ENCODE measurements at places on chromosomes 13 and 19. TPM values are rescaled to one million over a fixed set of nuclear protein-coding genes. Genes with fewer than 3 reads are reported as not detected.
A peak's percentile ranks its signal among the peaks of the same experiment; 100 is the strongest.

DNA sequence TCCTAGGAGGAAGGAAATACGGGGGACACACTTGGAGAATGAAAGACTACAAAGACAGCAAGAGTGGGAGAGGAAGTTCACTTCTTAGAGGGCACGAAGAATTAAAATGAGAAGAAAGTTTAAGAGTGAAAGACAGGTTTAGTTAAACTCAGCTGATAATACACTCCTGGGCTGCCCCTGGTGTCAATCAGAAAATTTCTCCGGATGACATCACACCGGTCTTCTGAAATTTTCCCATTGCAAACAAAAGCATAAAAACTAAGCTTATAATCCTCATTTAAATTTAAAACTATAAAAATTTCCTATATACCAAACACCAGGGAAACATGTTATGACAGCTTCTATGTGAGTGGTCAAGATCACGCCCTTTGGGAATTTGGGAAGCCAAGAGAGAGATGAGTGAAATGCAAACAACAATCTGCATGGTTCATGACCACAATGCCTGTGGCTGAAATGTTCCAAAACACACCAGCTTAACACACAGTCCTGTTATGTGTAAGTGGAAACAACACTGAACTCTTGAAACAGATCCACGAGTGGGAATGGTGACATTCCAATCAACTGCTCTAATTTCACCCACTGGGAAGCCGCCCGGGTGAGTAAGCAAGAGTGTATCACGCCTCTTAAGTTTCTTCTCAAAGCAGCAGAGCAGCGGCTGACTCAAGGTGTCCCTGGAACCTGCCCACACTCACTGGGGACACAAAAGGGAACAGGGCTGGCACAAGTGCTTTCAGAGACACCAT is 49.0 kb downstream of the BRD4 start:
- peak overlapping the region; percentile 22 for H3K27ac ChIP-seq
- no peak for DNase-seq

GRCh38 chr13:98664047-98664446 is 87.1 kb upstream of the STK24 start:
- DNase-seq, result no peak
- H3K36me3 ChIP-seq, result no peaks in the 10 kb centered on the region
- H3K4me1 ChIP-seq, result no peaks in the 10 kb centered on the region
- peaks cover 3% of the 10 kb centered on the region for H3K27me3 ChIP-seq
- H3K27ac ChIP-seq, result no peak overlapping the region
- no peak overlapping the region for H3K4me3 ChIP-seq

GRCh38 chr19:33047422-33047821 is 17.3 kb downstream of the RHPN2 start:
- no peaks in the 10 kb centered on the region for H3K36me3 ChIP-seq
- H3K27ac ChIP-seq, result no peak overlapping the region
- no peaks in the 10 kb centered on the region for H3K27me3 ChIP-seq
- DNase-seq, result no peak
- no peaks in the 10 kb centered on the region for H3K4me1 ChIP-seq

DNA sequence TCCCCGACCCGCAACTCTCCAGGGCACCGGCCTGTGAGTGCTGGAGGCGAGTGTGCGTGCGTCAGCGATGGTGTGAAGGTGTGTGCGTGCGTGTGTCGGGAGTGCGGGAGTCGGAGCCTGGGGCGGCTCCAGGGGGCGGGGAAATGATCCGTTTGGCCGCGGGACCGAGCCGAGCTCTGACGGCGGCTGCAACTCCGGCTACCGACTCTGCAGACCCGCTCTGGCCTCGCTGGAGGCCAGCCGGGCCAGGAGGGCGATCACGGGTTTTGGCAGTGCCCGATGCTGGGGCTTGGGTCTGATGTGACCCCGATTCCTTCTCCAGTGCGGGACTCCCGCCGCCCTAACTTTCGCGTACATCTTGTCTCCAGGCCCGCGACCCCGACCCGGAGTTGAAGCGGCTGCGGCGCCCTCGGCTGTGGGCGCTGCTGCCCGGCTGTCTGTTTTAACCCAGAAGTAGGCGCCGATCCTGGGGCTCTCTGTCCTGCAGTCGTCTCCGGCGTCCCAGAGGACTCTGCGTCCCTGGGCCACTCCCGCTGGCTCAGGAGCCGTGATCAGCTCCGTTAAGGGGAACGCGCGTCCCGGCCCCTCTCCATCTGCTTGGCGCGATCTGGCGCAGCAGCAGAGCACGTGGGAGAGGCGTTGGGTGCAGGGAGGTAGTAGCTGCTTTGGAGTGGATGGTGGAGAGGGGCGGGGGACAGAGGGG is 1.2 kb downstream of the CHST8 start:
- H3K4me3 ChIP-seq, result no peak overlapping the region
- peaks cover 34% of the 10 kb centered on the region for H3K27me3 ChIP-seq

DNA sequence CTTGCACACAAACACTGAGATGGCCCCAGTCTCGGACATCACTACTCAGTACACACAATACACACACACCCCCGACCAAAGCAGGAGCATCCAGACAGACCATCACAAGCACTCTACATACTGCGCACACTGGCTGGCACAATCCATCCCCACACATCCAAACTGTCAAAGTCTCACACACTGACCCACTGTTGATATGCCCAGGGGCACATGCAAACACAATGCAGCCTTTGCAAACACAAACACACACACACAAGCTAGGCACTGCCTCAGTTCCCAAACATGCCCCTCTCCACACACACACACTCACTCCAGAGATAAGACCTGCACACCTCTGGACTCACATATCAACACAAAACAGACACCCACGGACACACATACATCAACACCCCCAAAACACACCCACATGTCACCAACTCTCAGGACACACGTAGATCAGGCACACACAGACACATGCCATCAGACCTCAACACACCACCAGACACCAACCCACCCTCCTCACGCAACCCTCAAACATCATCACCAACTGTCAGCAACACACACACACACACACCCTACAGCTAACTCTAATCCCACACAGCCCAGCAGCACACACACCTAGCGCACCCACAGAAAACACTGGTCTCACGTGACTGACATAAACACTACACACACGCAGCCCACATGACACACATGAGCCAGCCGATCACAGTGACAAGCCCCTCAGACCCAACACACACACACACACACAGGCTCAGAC is 1.9 kb downstream of the BBC3 start:
- H3K36me3 ChIP-seq, result no peaks in the 10 kb centered on the region
- peaks cover 62% of the 10 kb centered on the region for H3K4me1 ChIP-seq
- H3K4me3 ChIP-seq, result peak overlapping the region; percentile 95
- peaks cover 34% of the 10 kb centered on the region for H3K27me3 ChIP-seq
- peak overlapping the region; percentile 52 for H3K27ac ChIP-seq

DNA sequence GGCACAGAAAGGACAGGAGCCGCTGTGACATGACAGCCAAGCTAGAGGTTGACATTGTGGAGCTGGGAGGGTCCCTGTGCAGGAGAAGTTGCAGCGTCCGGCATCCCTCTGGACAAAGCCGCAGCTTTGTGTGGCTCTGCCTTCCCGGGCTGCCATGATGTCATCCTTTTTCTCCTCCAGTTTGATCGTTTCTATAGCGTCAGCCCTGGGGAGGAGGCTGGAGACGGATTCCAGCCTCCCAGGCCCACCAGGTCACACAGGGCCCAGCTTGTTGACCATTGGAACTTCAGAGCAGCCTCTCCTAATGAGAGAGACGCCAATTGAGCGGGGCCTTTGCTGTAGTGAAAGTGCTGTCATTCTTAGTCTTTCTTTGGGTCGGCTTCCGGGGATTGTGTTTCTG is 3.8 kb upstream of the KCNJ14 start:
- no peak for DNase-seq
- H3K4me3 ChIP-seq, result no peak overlapping the region
- no peak overlapping the region for H3K27ac ChIP-seq

DNA sequence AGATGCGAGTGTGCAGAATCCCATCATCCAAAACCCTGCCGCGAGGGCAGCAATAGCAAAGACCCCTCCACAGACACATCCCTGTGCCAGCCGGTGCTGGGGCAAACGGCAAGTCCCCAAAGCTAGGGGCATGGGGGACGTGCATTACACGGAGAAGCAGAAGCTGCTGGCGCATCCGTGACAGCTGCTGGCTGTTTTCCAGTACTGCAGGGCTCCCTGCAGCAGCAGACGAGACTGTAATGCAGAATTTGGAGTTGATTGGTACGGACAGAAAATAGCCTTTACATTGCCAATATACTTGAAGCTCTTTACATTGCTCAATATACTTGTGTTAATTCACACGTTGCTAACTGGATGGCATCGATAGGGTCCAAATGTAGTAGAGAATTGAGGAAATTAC is 77.2 kb upstream of the TMTC4 start:
- H3K4me1 ChIP-seq, result no peaks in the 10 kb centered on the region
- H3K4me3 ChIP-seq, result no peak overlapping the region
- no peak for DNase-seq
- H3K27ac ChIP-seq, result no peak overlapping the region
- H3K36me3 ChIP-seq, result no peaks in the 10 kb centered on the region

- no peaks in the 10 kb centered on the region for H3K36me3 ChIP-seq
- no peaks in the 10 kb centered on the region for H3K4me1 ChIP-seq
- H3K4me3 ChIP-seq, result no peak overlapping the region
- no peak for DNase-seq
These were observed 56.0 kb upstream of the FNDC3A start for GRCh38 chr13:48919751-48920150.

- DNase-seq, result no peak
- H3K4me3 ChIP-seq, result no peak overlapping the region
- no peaks in the 10 kb centered on the region for H3K36me3 ChIP-seq
- H3K27me3 ChIP-seq, result no peaks in the 10 kb centered on the region
- H3K27ac ChIP-seq, result no peak overlapping the region
These were observed 33.4 kb downstream of the SPRY2 start for GRCh38 chr13:80307401-80307987.

GRCh38 chr19:10260141-10260584 is 8.1 kb downstream of the MRPL4 start:
- no peak for DNase-seq
- no peak overlapping the region for H3K27ac ChIP-seq
- no peaks in the 10 kb centered on the region for H3K27me3 ChIP-seq
- H3K36me3 ChIP-seq, result no peaks in the 10 kb centered on the region
- no peaks in the 10 kb centered on the region for H3K4me1 ChIP-seq

DNA sequence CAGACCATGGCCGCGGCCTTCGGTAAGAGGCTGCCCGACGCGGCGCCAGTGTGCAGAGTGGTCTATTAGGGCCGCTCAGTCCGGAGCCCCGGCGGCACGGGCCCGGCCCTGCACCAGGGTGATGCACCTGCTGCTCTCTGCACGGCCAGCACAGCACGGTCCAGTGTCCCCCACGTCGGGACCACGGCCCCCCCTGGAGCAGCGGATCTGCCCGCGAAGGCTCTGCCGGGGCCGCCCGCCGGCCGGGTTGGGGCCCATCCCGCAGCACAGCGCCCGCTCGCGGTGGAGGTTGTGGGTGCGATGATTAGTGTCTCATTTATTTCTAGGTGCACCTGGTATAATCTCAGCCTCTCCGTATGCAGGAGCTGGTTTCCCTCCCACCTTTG is 7.9 kb downstream of the PTBP1 start:
- H3K36me3 ChIP-seq, result peaks cover 82% of the 10 kb centered on the region
- H3K27ac ChIP-seq, result no peak overlapping the region
- H3K4me1 ChIP-seq, result peaks cover 11% of the 10 kb centered on the region
- H3K27me3 ChIP-seq, result no peaks in the 10 kb centered on the region

DNA sequence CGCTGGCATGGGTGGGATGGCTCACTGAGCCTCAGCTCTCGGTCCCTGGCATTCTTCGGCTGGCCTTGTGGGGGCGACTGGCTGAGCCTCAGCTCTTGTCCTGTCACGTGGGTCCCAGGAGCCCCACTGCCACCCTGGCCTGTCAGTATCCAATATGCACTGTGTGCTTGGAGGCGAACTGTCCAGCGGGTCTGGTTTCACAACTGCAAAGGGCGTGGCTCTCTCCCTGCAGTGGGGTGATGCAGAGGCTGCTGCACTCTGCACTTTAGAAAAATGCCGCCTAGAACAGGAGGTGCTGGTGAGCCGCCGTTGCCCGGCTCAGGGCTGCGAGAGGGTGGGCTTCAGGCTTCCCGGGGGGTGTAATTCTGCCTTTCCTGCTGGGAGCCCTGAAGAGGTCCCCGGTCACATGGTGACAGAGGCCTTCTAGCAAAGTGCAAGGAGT is 17.0 kb upstream of the TMEM255B start:
- no peaks in the 10 kb centered on the region for H3K27me3 ChIP-seq
- no peak overlapping the region for H3K4me3 ChIP-seq
- peaks cover 17% of the 10 kb centered on the region for H3K4me1 ChIP-seq
- H3K27ac ChIP-seq, result no peak overlapping the region
- DNase-seq, result peak; percentile 46

- H3K4me3 ChIP-seq, result no peak overlapping the region
- DNase-seq, result no peak
- peaks cover 2% of the 10 kb centered on the region for H3K27me3 ChIP-seq
- no peaks in the 10 kb centered on the region for H3K36me3 ChIP-seq
These were observed 19.8 kb upstream of the ATP11A start for GRCh38 chr13:112669881-112670499.

- H3K4me1 ChIP-seq, result no peaks in the 10 kb centered on the region
- H3K27ac ChIP-seq, result no peak overlapping the region
- DNase-seq, result no peak
These were observed 1890.0 kb upstream of the PCDH20 start for GRCh38 chr13:63305641-63306133.

DNA sequence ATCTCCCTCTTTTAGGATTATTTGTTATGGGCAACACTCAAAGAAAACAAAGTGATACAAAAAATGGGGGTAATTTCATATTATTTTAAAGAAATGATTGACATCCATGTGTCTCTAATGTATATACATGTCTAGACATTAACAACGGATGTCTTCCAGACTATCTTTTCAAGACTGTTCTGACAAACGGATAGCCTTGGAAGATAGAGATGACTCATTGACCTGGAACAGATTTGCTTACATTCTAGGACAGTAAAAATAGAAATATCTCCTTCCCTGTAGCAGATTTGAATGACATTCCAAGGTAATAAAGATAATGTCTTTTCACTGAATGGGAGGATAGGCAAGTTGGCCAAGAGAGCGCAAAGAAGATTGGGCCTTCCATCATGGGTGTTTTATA is 26.2 kb upstream of the SLITRK6 start:
- H3K36me3 ChIP-seq, result no peaks in the 10 kb centered on the region
- H3K27ac ChIP-seq, result no peak overlapping the region
- no peak overlapping the region for H3K4me3 ChIP-seq
- no peaks in the 10 kb centered on the region for H3K27me3 ChIP-seq

DNA sequence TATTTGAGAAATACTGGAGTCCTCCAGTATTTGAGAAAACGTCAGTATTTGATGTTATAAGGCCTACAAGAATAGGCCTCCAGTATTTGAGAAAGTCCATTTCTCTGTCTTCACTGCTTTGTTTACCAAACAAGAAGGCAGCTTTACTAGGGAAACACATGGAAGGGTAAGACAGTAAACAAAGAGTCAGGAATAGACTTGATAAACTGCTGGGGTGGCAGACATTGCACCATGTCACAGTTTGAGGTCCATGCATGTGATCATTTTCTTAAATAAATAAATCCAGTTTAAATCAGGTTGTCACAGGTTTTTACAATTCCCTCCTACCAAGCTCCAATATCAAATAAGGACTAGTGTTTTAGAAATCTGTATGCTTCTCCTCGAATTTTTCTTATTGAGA is 1431.0 kb upstream of the SPRY2 start:
- H3K27me3 ChIP-seq, result no peaks in the 10 kb centered on the region
- no peaks in the 10 kb centered on the region for H3K36me3 ChIP-seq
- no peak for DNase-seq
- H3K4me3 ChIP-seq, result no peak overlapping the region
- H3K4me1 ChIP-seq, result no peaks in the 10 kb centered on the region

Gene N4BP2L2
- polyA plus RNA-seq, result 63.9 TPM

Gene CEACAM16
- not detected for polyA plus RNA-seq

Gene JAK3
- polyA plus RNA-seq, result 102 TPM

Gene S1PR4
- 43.5 TPM for polyA plus RNA-seq

Gene DHDH
- polyA plus RNA-seq, result not detected

Gene CRX
- polyA plus RNA-seq, result not detected

Gene KLK8
- not detected for polyA plus RNA-seq

Gene TNNI3
- not detected for polyA plus RNA-seq

Gene TRMT1
- 281 TPM for polyA plus RNA-seq

Gene PLA2G4C
- polyA plus RNA-seq, result 53.0 TPM

Gene ZNF324B
- polyA plus RNA-seq, result 4.7 TPM

Gene SEMA6B
- polyA plus RNA-seq, result not detected

Measured in B cell (primary cell).